ENCODE measurements at places on chromosomes 3 and 15.

- DNase-seq: no peak
Measured at GRCh38 chr3:168888781-168889180, 774.7 kb downstream of the MECOM start.

GRCh38 chr15:44319385-44319784, 30.9 kb downstream of the GOLM2 start:
- DNase-seq: no peak

GRCh38 chr15:51647128-51647562, 24.6 kb upstream of the DMXL2 start:
- no peak for DNase-seq

GRCh38 chr3:33664195-33664594, 53.9 kb downstream of the CLASP2 start:
- no peak for DNase-seq

- no peak for DNase-seq
Measured at GRCh38 chr3:25469558-25469957, 41.5 kb downstream of the RARB start.

- DNase-seq: no peak
Measured at GRCh38 chr15:28912422-28912821, 26.6 kb downstream of the APBA2 start.

- DNase-seq: no peak
Measured at GRCh38 chr15:73979636-73980035, 12.5 kb downstream of the STOML1 start.

DNA sequence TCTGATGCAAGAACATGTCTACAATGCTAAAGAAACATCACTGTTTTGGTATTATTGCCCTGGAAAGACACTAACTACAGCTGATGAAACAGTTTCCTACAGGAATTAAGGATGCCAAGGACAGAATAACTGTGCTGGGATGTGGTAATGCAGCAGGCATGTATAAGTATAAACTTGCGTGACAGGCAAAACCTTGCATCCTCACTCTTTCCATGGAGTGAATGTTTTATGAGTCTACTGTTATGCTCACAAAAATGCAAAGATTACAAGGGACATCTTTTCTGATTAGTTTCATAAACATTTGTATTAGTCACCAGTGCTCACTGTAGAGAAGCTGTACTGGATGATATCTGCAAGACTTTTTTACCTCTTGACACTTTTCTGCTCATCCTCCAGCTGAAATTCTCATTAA, 143.6 kb downstream of the NAALADL2 start:
- DNase-seq: no peak

DNA sequence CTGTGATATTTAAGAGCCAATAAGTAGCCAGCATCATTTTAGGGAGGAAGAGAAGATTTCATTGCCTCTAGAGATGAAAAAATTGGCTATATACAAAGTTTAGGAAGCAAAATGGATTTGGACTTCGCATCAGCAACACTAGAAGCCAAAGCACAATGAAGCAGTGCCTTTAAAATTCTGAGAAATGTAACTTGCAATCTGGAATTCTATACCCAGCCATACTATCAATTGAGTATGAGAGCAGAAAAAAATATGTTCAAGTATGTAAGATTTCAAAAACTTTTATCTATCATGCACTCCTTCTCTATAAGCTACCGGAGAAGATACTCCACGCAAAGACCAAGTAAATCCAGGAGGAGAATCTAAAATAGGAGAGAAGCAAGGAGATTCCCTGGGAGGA, 47.4 kb upstream of the ATP13A3 start:
- DNase-seq: no peak

DNA sequence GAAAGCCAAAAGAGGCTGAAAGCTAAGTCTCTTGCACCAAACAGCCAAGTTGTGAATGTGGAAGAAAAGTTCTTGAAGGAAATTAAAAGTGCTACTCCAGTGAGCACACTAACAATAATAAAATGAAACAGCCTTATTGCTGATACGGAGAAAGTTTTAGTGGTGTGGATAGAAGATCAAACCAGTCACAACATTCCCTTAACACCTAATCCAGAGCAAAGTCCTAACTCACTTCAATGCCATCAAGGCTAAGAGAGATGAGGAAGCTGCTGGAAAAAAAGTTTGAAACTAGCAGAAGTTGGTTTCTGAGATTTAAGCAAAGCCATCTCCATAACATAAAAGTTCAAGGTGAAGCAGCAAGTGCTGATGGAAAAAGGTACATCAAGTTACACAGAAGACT, 288.8 kb upstream of the RARB start:
- no peak for DNase-seq

GRCh38 chr3:130933801-130934345, 40.0 kb downstream of the ATP2C1 start:
- DNase-seq: no peak

DNA sequence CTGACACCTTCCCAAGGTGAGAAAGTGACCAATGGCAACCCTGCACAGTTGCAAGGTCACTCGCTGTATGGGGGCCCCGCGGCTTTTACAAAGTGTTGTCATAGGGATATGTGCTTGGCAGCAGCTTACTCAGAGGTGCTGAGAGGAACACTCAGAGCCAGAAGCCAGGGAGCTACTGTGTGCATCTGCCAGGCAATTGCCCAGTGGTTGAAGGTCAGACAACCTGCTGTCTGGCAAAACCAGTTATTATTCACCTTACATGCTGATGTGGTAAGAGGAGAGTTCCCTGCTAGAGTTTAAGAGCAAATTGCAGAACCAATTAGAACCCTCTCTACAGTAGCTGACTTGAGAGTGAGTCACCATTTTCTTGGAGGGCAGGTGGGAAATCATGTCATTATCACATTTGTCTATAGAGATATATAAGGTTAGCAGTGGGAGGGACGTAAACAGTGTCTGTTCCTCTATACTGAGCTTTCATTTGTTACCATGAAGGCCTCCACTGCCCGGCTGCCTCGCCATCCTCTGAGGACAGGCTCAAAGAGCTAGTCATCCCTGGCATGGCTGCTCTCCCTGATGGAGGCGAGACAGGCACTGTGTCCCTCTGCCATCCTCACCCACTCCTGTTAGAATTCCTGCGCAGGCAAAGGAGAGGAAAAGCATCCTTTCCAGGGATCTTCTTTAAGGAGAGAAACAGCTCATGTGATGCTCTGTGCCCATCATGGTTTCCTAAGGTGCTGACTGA, 274.4 kb downstream of the PLCL2 start:
- no peak for DNase-seq

GRCh38 chr15:56410721-56411120, 45.5 kb downstream of the TEX9 start:
- DNase-seq: no peak

GRCh38 chr3:111861391-111861790, 2.3 kb downstream of the PHLDB2 start:
- no peak for DNase-seq

Measured in stimulated activated CD8-positive, alpha-beta memory T cell treated with anti-CD3 and anti-CD28 coated beads, Interleukin-15, amount 100 ng/mL, for 1 hour (primary cell).